CD4-positive, CD25-positive, alpha-beta regulatory T cell (primary cell): ENCODE measurements at places on chromosomes 16 and 17. TPM values are rescaled to one million over a fixed set of nuclear protein-coding genes. Genes with fewer than 3 reads are reported as not detected.

DNA sequence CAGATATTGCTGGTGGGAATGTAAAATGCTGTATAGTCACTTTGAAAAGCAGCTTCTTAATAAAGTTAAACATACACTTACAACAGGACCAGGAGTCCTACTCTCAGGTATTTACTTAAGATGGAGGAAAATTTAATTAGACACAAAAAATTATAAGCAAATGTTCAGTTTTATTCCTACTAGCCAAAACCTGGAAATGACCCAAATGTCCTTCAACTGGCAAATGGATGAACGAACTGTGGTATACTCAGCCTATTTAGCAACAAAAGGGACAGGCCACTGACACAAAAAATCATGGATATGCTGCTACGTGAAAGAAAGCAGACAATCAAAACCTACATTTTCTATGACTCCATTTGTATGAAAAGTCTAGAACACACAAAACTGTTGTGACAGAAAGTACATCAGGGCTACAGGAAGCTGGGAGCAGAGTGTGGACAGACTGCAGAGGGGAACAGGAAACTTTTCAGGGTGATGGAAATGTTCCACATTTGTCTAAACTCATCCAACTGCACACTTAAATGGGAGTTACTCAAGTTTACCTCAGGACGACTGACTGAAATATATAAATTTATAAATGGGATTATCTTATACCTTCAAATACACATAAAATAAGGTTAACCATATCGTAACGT lies 49.3 kb upstream of the MNT start:
- no peak for DNase-seq

DNA sequence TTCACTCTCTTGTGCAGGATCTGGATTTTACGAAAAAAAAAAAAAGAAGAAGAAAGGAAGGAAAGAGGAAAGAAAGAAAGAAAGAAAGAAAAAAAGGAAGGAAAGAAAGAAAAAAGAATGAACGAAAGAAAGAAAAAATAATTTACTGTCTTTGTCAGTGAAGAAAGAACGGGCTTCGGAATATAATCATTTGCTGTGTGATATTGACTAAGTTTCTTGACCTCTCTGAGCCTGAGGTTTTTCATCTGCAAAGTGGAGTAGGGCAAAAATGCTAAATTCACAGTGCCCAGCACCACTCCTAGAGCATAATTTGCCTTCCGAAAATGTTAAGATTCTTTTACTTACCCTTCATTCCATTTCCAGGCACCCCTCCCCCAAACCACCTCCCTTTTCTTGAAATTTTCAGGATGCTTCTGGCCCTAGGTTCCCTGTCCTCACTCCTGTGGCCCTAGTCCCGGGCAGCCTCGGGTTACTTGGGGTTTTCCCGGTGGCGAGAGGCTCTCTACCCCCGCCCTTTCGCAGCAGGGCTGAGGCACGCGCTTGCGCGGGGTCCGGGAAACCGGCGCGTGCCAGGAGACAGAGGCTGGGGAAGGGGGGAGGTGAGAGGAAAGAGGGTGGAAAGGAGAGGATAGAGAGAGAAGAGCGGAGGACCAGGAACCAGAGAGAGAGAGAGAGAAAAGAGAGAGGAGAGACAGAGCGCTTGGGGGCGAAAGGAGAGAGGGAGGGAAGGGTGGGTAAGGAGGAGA lies at the start of gene CNTNAP1:
CNTNAP1 (plus strand) TSS at position 556 of the 746 bp plus-strand sequence. CDS start 299 bp downstream, outside the sequence.
- no peak for DNase-seq

GRCh38 chr17:17713839-17714238 lies 32.6 kb downstream of the RAI1 start:
- DNase-seq, result no peak

GRCh38 chr16:14240964-14241363 lies 169.8 kb downstream of the MRTFB start:
- no peak for DNase-seq

- DNase-seq, result no peak
Observed at GRCh38 chr16:24116989-24117388, 139.1 kb upstream of the CACNG3 start.

AATK gene
- 0.03 TPM for polyA plus RNA-seq

DNA sequence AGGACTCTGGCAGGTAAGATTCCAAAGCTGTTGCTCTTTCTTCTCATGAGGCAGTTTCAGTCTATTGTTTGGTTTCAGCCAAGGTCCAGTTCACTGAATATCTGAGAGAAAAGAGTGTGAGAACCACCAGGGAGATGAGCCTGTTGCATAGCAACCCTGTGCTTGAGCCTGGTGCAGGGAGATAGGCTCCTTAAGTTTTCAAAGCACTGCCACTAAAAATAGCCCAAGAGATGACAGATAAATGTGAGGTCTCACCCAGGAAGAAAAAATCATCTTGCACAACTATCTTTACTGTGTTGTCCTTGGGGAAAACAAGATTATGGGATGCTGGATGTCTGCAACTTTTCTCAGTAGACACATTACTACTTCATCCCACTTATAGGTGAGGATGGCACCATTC lies 26.2 kb upstream of the NUDT7 start:
- DNase-seq, result no peak

DNA sequence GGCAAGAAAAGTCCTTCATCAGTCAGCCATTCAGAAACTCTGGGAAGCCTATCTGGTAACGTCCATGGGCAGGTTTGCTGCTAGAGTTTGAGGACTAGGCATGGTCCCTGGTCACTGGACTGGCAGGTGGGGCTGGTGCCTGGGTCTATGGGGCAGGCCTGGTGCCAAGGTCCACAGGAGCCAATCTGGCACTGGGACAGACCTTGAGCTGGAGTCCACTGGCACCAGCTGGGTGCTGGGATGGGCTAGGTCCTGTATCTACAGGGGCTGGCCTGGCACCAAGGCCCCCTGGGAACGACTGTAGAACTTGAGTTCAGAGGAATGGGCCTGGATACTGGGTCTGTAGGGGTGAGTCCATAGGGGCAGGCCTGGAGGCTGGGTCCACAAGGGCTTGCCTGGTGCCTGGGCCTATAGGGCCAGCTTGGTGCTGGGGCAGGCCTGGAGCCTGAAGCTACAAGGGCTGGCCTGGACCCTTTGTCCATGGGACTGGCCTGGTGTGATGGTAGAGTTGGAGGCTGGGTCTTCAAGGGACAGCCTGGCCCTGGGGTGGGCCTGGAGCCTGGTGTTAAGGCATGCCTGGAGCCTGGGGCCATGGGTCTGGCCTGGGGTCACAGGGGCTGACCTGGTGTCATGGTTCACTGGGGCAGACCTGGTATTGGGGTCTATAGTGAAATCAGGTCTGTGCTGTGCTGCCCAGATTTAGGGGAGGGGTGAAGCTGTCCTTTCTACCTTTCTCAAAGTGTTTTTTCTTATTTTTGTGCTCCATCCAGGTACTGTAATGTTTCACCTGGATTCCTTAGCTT lies 30.5 kb upstream of the NKD1 start:
- DNase-seq, result no peak

- DNase-seq, result no peak
Observed at GRCh38 chr16:5903153-5903552, 805.6 kb upstream of the EEF2KMT start.

GPR179 gene
- not detected for polyA plus RNA-seq

AOC2 gene
- not detected for polyA plus RNA-seq

DNA sequence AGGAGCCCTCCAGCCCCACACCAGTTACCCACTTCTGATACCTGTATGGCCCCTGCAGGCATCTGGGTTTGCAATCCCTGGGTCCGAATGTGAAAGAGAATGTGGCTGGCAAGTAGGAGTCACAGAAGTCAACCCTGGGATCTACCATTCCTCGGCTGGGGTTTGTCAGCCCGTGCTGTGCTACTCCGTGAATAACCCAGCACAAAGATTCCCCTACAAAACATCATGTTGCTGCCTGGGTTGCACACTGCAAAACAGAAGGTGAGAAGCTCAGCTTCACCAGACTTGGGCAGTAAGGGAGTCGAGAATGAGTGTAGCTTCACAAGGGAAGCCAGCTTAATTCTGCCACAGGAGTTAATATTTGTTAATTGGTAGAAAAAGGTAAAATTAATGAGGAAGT lies 137.1 kb downstream of the ZFHX3 start:
- no peak for DNase-seq

GRCh38 chr16:58020628-58021521 lies 4.7 kb upstream of the MMP15 start:
- peak; percentile 55 for DNase-seq

- no peak for DNase-seq
Observed at GRCh38 chr16:12330946-12331345, 354.4 kb downstream of the SNX29 start.

RRAD gene
- polyA plus RNA-seq, result not detected

KIFC3 gene
- polyA plus RNA-seq, result not detected

- no peak for DNase-seq
Observed at GRCh38 chr17:37375706-37376105, at the start of gene C17orf78. C17orf78 (plus strand) TSS chr17:37375985; CDS start chr17:37376093, 108 bp downstream.

DNA sequence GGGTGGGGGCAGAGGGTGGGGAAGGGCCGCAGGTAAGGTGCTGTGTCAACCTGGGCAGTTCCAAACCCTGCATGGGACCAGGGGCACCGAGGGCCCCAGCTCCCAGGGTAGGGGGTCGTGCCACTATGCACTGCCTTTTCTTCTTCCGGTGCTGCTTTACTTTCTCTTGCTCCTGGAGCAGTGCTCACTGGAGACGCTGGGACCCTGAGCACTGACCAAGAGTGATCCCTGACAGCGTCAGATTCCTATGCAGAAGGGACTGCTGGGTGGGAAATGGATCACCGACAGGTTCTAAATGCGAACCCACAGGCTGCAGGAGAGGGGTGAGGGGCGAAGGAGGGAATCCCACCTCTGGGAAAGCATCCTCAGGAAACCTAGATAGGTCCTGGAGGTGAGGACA lies 470.1 kb downstream of the SOX9 start:
- no peak for DNase-seq

DPEP3 gene
- not detected for polyA plus RNA-seq

GRCh38 chr16:30585022-30585399 lies 486 bp downstream of the ZNF785 start:
- DNase-seq, result peak; percentile 52

- no peak for DNase-seq
Observed at GRCh38 chr17:79803421-79803996, 6.6 kb upstream of the CBX8 start.

CLEC19A gene
- polyA plus RNA-seq, result not detected

DNA sequence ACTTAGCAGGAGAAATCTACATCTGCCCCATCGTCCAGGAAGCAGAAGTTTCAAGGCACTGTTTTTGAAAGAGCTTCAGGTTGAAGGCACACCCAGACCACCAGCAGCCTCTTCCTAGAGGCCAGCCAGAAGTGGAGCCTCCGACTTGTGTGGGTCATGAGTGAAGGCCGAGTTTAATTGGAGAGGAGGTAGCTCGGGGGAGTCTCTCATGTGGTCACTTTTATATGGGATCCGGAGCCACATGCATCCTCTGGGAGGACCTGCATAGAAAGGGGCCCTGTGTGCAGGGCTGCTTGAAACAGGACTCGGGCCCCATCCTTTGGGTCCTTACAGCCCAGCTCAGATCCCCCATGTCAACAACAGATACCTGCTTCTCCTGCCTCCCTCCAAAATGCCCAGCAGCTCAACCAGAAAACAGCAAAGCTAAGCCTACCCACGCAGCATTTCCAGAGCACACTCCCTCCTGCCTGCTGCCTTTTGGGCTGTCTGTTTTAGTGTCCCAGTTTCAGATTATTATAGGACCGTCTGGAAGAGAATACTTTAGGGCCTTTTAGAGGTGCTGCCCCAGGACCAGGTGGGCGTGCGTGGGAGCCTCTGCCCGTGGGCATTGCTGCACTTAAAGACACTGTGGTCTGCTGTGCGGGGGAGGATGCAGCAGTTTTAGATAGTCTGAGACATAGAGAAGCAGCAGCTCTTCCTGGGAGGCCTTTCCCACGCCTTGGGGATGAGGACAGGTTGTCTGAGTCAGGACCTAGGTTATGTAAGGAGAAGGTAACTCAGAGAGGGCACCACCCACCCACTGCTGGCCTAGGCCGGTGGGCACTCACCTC lies 29.5 kb downstream of the MPRIP start:
- no peak for DNase-seq

DNAH17 gene
- polyA plus RNA-seq, result 0.24 TPM

NEUROD2 gene
- polyA plus RNA-seq, result not detected

DNA sequence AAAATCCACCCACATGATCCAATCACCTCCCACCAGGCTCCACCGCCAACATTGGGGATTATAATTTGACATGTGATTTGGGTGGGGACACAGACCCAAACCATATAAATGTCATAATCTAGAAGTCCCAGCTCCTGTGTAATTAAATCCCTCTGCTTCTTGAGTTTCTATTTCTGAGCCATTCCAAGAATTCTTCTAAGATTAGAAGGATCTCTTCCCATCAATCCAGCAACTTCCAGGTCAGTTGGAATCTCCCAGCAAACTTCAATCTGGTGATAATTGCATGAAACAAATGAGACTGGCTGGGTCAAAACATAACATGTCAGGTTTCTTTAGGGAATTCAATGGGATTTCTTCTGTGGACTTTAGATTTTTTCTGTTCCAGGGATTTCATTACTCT lies 127.8 kb upstream of the CDH5 start:
- DNase-seq, result no peak

DNA sequence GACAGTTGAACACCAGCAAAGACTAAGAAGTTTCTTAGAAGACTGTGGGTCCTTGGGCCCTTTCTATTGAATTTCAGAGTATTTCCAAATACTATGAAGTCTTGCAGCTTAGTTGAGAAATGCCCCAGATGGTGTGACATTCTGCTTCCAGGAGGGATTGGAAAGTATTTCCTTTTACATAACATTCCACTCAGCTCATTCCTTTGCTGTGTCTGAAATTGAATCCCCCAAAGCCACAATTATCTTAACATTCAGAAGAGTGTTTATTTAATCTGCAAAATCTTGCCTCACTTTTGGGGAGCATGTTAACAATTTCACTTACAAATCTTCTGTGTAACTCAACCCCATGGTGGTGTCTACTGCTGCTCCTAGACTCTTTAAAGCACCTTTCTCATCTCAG lies 307.7 kb downstream of the WWOX start:
- DNase-seq, result no peak

KRT15 gene
- not detected for polyA plus RNA-seq

DNA sequence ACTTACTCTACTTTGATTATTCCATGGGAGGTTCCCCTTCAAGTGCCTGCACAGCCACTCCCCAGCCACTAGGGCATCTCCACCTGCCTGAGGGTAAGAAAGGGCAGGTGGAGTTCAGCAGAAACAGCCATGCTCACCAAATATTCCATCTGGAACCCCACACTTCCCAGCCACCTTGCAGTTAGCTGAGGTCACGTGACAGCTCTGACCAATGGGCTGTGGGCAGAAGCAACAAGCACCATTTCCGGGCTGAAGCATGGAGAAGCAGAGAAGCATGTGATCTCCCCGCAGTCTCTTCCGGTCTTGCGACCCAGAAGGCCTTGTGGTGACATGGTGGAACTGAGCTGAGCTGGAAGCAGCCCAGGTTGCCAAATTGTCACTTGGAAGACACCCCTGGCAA lies 108.6 kb downstream of the CCT6B start:
- no peak for DNase-seq

G6PC1 gene
- not detected for polyA plus RNA-seq

GRCh38 chr16:13480801-13481200 lies 439.2 kb upstream of the ERCC4 start:
- DNase-seq, result no peak

RAB11FIP4 gene
- polyA plus RNA-seq, result 28.4 TPM

DNA sequence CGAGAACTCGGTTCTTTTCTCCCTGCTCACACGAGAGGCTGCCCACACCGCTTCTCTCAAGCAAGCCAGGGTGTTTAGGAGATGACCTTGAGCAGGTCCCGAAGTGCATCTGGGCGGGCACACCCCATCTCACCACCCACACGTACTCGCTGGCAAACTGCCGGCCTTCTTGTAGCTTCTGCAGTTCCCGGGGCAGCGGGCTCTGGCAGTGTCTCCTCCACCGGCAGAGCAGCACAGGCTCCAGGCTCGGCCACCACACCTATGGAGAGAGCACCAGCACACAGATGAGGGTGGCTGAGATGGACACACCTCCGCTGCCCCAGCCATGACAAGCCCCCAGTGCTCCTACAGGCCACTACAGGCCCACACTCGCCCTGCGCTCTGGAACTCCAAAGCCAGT lies 23.5 kb downstream of the ZNF276 start:
- no peak for DNase-seq

NKD1 gene
- polyA plus RNA-seq, result not detected

MT1M gene
- polyA plus RNA-seq, result not detected
